ENCODE measurements at places on chromosomes 1 and 21.
A peak's percentile ranks its signal among the peaks of the same experiment; 100 is the strongest.

- peak; percentile 47 for DNase-seq
These were observed 451.2 kb downstream of the USP25 start for GRCh38 chr21:16181018-16181417.

DNA sequence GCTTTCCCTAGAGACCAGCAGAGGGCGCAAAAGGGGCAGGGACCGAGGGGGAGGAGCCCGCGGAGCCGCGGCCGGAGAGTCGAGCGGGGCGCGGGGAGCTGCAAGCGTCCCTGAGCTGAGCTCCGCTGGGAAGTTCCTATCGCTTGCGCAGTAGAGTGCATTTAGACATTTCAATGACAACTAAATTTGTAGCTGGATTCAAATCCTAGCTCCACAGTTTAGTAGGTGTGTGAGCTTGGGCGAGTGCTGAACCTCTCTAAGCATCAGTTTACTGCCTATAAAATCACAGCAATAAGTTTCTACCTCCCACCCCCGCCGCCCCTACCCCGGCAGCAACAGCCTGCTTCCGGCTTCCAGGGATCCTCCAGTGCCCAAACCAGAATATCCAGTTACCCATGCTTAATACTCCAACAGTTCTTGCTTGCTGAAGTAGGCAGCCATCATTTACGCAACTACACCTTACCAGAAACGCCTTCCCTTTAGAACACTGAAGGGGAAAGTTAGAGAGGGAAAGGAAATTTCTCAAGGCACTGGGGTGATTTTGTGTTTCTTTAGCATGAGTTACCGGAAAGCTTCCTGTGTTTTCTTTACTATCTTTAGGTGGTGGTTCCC, 9.1 kb downstream of the TLR5 start:
- peak; percentile 75 for DNase-seq

GRCh38 chr1:232766241-232766890, 38.9 kb upstream of the MAP10 start:
- DNase-seq, result peak; percentile 36

DNA sequence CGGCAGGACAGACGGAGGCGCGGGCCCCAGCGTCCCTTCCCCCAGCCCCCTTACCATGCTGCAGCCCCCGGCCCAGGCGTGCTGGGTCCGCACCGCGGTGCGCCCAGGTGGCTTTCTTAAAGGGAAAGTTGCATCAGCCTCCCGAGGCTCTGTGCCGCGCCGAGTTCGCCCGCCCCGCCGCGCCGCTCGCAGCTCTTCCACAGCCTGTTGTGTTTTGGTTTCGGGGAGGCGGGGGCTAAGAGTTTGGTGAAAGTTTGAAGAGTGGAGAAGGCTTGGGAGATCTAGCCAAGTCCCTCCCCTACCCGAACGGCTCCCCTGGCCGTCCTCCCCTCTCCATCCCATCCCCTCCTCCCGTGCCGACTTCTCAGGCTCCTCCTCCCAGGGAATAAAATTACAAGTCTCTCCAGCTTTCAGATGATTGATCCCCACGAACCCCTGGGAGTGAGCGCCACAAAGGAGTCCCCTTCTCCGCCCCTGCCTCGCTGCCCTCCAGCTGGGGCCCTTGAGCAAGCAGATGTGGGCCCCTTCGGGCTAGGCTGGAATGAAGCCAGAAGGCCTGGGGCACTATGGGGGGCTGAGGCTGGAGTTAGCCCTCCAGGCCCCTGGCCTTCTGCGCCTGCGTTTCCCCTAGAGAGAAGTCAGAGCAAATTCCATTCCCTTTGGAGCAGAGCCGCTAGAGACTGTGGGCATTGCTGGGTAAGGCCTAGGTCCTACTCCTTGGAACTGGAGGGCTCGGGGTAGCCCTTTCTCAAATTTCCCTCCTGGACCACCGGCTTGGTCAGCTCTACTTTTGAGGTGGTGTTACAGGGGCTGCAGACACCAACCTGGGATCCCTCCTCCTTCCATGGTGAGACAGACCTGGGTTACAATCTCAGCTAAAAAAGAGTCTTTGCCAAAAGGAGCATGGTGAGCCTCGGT, at the start of gene SLC6A9:
Gene SLC6A9, minus strand, starts transcription at position 211 of the 918 bp plus-strand sequence. CDS start 7,185 bp downstream, outside the sequence.
- peak; percentile 87 for DNase-seq

DNA sequence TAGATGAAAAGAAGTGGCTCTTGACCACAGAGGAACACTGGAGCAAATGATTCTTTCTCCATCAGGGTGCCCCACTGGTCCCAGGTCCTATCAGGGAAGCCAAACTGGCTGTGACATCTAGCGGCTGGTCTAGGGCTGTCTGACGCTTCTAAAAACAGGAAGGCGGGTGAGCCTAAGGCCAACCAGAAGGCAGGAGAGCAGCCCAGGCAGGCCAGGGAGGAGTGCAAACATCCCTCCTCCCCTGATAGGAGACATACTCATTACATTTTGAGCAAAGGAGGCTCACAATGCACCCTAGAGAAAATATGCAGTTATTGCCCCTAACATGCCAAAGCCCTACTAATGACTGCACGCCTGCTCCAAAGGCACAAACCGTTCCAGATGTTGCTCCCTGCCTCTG, 10.4 kb upstream of the FOXE3 start:
- no peak for DNase-seq

- peak; percentile 87 for DNase-seq
These were observed 82.2 kb upstream of the ABCD3 start for GRCh38 chr1:94335950-94336349.

DNA sequence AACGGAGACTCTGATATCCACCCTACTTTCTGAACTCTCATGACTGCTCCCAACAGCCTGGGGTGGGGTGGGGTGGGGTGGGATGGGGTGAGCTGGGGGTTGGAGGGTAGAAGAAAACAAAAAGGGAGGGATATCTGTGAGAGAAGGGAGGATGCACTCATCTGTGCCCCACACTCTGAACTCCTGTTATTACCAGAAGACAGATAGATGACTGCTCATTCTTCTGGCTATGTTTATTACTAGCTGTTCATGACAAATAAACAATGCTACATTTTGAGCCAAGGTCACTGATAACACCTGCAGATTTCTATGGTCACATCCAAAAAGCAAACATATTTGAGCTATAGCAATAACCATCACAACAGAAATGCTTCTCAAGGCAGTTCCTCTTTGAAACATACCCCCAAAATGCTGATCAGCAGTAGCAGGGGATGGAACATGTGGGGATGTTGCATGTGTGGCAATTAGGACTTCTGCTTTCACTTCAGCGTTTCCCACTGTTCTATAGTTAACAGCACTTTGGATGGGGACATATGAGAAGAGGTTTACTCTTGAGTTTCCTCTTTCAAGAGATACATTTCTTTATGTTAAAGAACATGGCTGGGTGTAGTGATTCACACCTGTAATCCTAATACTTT, 43.3 kb downstream of the GPR3 start:
- no peak for DNase-seq

- DNase-seq, result no peak
These were observed 24.3 kb downstream of the ILDR2 start for GRCh38 chr1:166951050-166951449.

GRCh38 chr1:7770997-7771822, at the start of gene VAMP3:
Gene VAMP3, plus strand, starts transcription at chr1:7771296. Its CDS starts 88 bp downstream, at chr1:7771384.
- DNase-seq, result peak; percentile 67

DNA sequence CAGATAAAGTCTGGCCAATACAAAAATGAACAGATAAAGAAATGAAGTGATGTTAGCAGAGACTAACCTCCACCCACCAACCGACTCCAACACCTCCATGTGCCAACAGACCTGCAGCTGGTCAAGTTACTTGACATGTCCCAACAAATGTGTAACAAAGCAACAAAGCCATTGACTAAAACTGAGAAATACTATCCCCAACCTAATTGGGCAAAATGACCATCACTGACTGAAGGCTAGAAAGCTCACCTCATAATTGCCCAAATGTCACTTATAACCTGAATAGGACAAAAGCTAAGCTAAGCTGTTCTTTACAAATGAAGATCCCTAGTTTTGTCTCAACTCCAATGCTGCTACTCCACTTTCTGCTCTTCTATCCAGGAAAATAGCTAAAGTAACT, 7.5 kb downstream of the KDM5B start:
- no peak for DNase-seq

DNA sequence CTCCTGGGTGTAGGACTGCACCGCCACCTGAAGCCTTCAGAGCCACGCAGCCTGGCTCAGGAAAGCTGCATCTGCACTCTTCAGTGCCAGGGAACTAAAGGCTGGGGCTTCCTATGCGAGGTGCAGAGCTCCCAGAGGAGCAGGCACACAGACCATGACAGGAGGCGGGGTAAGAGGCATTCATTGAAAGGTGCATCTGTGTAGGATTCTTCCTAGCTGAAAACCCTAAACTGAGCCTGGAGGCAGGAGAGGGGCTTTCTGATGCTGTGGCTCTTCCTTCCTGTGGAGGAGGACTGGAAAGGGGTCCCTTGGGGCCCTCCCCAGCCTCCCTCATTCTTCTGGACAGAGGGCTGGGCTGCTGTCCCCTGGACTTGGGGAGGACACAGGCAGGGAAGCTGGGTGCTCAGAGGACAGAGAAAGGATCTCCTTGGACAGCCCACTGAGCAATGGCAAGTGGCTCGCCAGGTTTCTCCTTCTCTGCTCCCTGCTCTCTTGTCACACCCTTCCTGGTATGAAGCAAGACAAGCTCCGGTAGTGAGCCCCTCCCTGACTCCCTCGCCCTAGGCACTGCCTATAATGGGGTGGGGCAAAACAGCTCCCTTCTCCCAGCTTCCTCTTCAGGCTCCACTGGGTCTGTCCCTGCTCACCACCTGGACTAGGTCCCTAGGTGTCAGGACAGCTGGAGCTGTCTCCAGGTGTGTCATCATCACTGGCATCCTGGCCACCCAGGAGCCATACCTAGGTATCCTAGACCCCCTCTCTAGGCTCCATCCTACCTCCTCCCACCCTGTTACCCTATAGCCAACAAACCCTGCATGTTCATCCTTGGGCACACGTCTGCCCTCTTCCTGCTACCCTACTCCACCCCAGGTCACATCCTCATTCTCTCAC, 20.0 kb downstream of the S100A6 start:
- DNase-seq, result no peak

DNA sequence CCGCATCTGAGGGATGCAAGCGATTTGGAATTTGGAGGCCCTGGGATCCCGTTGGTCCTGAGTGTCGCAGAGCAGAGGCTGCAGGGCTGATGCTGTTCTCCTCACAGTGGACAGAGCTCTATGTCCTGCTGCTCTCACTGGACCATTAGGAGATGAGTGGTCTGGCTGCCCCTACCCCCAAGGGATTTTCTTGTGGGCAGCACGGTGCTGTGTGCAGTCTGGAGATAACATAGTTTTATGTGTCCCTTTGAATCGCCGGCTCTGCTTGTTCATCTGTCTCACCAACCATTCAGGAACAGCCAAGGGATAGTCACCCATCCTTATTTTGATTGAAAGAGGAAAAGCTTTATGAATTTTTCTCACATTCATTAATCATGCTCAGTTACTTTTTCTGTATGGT, 49.9 kb downstream of the CHRM3 start:
- DNase-seq, result no peak

GRCh38 chr1:29349871-29350491, 113.7 kb downstream of the PTPRU start:
- no peak for DNase-seq

GRCh38 chr1:175787881-175788280, 44.5 kb upstream of the TNR start:
- no peak for DNase-seq

- DNase-seq, result peak; percentile 0
These were observed 441.9 kb upstream of the ZRANB2 start for GRCh38 chr1:71522721-71523120.

- peak; percentile 98 for DNase-seq
These were observed 180.0 kb downstream of the ETS2 start for GRCh38 chr21:38985568-38986378.

DNA sequence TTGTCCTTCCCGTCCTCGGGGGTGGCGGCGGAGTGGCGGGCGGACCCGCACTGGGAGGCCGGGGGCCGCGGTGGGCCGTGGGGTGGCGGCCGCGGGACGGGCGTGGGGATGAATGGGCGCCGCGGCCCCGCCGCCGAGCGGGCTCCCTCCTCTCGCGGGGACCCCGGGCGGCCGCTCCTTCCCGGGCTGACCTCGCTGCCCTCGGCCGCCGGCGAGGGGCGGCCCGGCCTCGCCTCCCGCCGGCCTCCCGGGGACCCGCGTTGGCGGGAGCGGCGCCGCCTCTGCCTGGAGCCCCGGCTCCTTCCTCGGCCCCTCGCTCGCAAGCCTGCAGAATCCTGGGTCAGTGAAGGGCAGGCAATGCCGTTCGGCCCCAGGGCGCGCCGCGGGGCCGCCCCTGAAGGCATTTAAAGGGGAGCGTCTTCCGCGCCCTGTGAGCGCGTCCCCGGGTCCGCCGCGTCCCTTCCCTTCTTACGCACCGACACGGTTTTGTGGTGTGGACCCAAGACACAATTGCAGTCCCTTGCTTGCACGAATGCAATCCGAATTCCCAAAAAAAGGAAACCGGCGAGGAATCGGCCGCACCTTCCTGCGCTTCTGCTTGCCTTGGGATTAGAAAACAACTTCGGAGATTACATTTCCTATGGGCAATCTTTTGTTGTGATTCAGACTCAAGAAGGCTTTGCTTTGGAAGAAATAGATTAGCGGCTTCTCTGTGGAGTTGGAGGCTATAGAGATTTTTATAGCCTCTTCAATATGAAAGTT, 776 bp downstream of the ITSN1 start:
- DNase-seq, result peak; percentile 38

DNA sequence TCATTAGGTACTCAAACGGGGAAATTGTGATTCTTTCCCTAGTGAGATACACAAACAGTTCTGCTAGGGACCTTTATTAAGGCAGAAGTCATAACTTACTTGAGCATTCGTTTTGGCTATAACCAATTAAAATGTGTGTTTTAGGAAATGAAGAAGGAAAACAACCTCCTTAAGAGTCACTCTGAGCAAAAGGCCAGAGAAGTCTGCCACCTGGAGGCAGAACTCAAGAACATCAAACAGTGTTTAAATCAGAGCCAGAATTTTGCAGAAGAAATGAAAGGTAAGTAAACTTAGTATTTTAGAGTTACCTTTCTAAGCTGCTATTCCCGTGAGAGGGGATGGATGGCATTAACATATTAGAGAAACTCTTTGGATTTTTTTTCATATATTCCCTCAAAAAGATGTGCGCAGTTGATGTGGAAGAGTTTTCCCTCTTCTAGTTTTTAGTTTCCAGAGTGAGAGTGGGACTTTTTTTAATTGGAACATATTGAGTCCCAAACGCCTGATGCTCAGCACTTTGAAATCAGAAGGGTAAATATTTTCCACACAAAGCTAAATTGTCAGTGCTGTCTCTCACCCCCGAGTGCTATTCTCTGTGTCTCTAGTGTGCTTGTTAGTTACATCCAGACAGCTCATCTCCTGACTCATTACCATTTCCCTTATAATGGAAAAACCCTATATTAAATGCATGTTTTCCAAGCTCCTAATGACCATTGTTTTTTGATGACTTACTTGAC, 34.9 kb downstream of the CENPF start:
- DNase-seq, result peak; percentile 75

DNA sequence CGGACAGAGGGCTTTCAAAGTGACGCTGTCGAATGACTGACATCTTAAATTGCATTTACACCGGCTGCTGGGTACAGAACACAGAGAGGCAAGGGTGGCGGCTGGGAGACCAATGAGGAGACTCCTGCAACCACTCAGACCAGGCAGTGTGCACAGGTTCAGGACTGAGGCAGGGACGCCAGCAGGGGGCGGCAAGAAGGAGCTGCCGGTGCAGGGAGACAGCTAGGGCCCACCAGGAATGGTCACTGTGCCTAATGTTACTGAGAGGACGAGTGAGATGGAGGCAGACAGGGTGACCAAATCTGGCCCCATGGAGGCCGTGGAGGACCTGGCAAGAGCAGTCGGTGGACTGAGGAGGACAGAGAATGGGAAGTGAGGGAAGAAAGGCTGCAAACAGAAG, 23.5 kb downstream of the GLIS1 start:
- DNase-seq, result peak; percentile 39

GRCh38 chr1:69569175-69569541, 1.4 kb downstream of the LRRC7 start:
- no peak for DNase-seq
